Astrocyte of the cerebellum (primary cell): ENCODE measurements at places on chromosomes 4 and X.
A peak's percentile ranks its signal among the peaks of the same experiment; 100 is the strongest.

DNA sequence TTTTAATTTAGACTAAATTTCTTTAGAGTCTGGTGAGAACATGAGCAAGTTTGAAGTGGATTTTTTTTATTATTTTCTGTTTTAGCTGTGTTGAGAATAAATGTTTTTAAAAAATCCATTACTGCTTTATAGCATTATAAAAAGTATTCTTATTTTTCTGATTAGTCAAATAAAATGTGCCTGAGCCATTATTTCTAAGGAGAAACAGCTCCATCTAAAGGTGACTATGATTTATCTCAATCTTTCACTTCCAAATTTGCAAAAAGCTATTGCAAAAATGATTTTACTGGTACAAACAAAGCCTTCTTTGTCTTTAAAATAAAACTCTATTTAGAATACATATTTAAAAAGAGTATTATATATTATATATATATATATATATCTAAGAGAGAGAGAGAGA is 959.2 kb downstream of the FAM133A start:
- no peak for DNase-seq

GRCh38 chrX:150874448-150874847 is 24.0 kb downstream of the CD99L2 start:
- DNase-seq, result no peak

DNA sequence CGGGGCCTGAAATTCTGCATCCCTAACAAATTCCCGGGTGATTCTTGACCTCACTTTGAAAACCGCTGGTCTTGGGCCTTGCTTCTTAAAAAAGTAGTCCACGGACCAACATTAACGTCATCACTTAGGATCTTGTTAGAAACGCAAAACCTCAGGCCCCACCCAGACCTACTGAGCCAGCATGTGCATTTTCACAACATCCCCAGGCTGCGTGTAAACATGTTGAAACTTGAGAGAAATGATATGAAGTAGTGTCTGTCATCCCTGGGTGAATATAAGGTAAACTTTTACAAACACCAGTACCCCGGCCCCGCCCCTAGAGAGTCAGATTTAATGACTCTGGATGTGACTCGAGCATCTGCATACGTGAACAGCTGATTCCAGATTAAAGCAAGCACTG is 33.7 kb downstream of the SORBS2 start:
- no peak for DNase-seq

GRCh38 chr4:73311428-73311827 is 52.8 kb upstream of the ANKRD17 start:
- peak; percentile 16 for DNase-seq

GRCh38 chrX:74461384-74461783 is 40.1 kb downstream of the SLC16A2 start:
- DNase-seq, result no peak

DNA sequence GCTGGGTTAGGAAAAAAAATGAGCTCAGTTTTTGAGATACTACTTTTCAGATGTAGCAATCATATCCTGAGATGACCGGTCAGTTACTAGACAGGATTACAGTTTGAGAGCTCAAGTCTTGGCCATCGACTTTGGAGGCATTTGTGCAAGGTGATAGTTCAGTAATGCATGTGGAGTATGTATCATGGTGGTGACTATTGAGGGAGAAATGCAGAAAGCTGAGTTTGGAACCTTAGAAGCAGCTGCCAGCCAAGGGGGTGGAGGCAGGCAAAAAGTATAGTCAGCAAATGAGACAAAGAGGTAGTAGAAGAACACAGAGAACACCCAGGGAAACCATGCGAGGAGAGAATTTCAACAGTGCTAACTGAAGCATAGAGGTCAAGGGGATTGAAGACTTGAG is 48.7 kb upstream of the SLC4A4 start:
- DNase-seq, result no peak

DNA sequence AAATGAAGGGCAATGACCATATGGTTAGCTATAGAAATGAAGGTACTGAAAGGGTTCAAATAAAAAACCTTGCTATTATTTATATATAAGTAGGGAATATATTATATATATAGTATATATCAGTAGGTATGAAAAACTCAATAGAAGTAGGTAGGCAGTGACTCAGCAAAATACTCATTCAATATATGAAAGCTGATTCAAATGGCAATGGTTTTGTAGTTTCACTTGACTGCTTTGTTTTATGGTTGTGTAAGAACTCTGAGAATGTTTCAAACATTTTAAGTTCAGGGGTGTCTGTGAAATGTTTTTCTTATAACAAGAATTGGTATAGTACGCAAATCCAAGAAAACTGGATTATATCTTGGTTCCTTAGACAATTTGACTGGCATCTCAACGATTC is 4.1 kb downstream of the ZNF280C start:
- no peak for DNase-seq

GRCh38 chr4:157246964-157247363 is 26.4 kb downstream of the GRIA2 start:
- DNase-seq, result no peak

GRCh38 chrX:41377624-41378023 is 43.7 kb downstream of the DDX3X start:
- DNase-seq, result no peak
